ENCODE measurements at places on chromosomes 2 and 18.

- DNase-seq = no peak
These were observed 81.6 kb upstream of the TMEM17 start for GRCh38 chr2:62587592-62587991.

- no peak for DNase-seq
These were observed 55.8 kb upstream of the MRPS9 start for GRCh38 chr2:104982111-104982510.

GRCh38 chr2:119864318-119864717 lies 104.6 kb downstream of the PTPN4 start:
- DNase-seq = no peak

GRCh38 chr18:3692691-3693090 lies 242.7 kb downstream of the TGIF1 start:
- DNase-seq = no peak

DNA sequence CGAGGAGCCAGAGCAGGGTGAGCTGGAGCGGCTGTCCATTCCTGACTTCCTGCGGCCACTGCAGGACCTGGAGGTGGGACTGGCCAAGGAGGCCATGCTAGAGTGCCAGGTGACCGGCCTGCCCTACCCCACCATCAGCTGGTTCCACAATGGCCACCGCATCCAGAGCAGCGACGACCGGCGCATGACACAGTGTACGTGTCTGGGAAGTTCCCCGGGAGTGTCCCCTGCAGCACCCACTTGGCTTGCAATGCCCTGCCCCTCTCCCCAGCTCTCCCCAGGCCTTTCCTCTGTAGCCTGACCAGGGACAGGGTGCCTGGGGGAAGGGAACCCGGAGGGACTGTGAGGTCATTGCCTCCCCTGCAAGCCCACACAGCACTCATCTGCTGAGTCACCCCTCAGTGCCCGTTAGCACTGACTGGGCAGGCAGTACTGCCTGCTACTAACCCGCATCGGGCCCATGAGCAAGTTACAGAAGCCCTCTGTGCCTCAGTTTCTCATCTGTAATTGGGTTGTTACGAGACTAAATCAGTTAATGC lies 29.4 kb upstream of the GMPPA start:
- DNase-seq = no peak

DNA sequence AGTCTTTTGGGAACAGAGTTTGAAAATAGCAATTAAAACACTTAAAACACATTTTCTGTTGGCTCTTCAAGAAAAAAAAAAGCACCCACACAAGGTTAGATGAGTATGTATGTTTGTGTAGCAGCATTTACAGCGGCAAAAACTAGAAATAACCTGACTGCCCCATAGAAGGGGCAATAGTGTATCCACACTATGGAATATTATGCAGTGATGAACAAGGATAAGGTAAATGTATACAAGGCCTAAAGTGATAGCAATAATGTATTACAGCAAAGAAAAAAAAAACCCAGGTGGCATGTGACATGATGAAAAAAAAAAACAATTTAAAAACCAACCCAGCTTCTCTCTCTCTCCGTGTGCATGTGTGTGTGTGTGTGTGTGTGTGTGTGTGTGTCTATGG lies 34.8 kb downstream of the POLR1A start:
- DNase-seq = no peak

GRCh38 chr2:33209976-33210375 lies 263.2 kb downstream of the LTBP1 start:
- no peak for DNase-seq

GRCh38 chr2:215451012-215451756 lies 15.3 kb upstream of the FN1 start:
- no peak for DNase-seq

GRCh38 chr2:236875906-236876505 lies 209.7 kb upstream of the COPS8 start:
- no peak for DNase-seq

DNA sequence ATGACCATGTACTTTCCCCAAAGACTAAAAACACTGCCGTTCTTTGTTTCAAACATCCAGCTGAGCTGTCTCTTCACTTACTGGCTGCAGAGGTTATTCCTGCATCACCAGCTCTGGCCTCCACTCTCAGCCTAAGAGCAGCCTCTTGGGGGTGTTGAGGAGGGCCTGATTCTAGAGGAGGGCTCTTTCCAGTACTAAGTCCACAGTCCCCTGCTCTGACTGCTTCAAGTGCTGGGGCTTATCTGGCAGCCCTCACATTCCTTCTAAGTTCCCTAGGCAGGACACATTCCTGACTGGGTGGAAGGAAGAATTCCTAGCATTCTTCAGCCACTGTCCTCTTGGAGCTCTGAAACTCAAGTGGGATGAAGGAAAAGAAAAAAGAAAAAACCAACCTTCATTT lies 32.9 kb upstream of the EHBP1 start:
- no peak for DNase-seq

GRCh38 chr2:54560146-54560881 lies 104.2 kb downstream of the SPTBN1 start:
- no peak for DNase-seq

DNA sequence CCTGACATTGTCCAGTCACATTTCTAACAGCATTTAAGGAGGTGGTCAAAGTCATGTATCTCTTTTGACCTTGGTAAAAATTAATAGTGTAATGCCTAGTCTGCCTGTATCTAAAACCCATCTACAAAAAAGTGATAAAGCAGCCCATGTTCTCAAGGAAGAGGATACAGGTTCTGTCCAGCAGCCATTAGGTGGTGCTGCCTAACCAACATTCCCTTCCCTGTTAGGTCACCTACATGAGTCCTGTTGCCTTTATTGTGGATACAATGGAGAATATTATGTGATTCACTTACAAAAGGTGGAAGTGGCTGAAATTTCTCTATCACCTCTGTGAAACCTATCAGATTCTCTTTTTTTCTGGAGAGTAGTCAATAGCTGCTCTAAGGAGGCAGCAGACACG lies 52.5 kb downstream of the AQP4 start:
- DNase-seq = no peak

DNA sequence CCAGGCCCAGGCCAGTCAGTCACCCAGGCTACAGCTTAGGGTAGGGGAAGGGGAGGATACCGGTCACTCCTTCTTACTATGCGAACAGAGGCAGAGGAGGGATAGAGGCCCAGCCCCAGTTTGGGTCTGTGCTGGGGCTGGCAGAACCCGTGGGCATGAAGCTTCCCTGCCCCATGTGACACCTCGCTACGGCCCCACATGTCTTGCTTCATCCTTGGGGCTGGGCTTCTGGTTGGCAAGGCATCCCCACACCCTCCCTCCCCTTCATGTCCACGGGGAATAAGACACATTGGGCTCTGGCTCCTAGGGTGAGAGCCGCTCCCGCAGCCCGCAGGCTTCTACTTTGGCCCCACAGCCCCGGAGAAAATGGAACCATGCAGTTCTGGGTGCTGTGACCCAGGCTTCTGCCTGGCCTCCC lies 32.4 kb downstream of the HS1BP3 start:
- no peak for DNase-seq

GRCh38 chr2:77521548-77521891 lies 656 bp downstream of the LRRTM4 start:
- DNase-seq = no peak

- no peak for DNase-seq
These were observed 8.4 kb upstream of the MEIS1 start for GRCh38 chr2:66426244-66427111.

GRCh38 chr2:35114765-35115164 lies 1240.8 kb upstream of the CRIM1 start:
- no peak for DNase-seq
